WERI-Rb-1 (cell line): ENCODE measurements at places on chromosomes 3 and 15.
A peak's percentile ranks its signal among the peaks of the same experiment; 100 is the strongest.

DNA sequence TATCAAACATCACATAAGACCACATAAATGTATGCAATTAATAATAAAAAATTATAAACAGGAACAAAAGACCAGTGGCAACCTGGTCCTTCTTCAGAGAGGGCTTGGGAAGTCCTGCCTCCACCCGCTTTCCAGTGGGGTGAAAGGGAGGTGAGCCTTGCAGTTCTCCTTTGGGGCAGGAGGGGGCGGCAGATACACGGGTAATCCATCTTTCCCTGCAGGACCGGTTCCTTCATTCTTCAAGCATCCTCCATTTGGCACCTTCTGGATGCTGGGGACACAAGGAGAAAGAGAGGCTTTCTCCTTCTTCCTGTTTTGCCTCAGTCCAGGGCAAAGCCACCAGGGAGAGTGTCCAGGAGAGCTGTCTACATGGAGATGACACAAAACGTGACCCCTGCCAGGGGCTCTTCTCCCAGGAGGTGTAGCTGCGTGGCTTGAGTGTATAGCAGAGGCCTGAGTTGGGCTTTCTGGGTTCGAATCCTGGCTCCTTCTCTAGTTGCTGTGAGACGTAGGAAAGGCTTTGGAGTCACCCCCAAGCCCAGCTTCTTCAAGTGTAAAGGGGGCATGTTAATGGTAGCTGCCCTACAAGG lies 23.2 kb downstream of the RPLP1 start:
- DNase-seq = peak; percentile 74

GRCh38 chr3:184949251-184949965 lies 137.4 kb downstream of the VPS8 start:
- no peak for DNase-seq

- DNase-seq = no peak
Observed at GRCh38 chr3:131386429-131387165, 5.0 kb downstream of the NUDT16 start.

DNA sequence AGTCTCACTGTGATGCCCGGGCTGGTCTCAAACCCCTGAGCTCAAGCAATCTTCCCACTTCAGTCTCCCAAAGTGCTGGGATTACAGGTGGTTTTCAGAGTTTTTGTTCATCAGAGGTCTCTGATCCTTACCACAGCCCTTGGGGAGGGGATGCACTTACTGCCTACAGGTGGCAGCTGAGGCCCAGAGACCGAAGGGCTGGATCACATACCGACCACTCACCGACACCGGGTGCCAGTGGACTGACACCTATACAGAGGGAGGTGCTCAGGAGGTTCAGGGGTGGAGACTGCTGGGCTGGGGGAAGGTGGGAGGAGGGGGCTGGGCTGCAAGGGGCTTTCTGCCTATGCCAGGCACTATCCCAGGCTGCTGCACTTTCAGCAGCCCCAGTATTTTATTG lies 19.5 kb downstream of the DUSP7 start:
- DNase-seq = peak; percentile 55

GRCh38 chr15:26013981-26014380 lies 150.9 kb upstream of the ATP10A start:
- DNase-seq = no peak

DNA sequence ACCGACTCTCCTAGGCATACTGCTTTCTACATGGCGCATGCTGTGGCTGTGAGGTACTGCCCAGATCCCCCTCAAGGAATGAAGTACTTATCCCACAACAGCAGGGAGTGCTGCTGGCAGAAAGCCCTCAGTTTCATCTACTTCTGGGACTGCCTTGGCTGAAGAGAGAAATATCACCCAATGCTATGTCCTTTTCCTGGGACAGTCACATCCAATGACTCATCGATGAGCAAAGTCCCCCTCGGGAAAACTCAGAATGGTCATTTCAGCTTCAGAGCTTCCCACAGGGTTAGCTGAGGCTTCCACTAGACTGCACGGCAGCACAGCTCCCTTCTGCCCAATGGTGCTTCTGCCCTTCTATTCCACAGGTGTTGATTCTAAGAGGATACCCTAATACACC lies 3.6 kb upstream of the NMD3 start:
- DNase-seq = no peak
